ENCODE measurements at places on chromosomes 2 and 18. TPM values are rescaled to one million over a fixed set of nuclear protein-coding genes. Genes with fewer than 3 reads are reported as not detected.

MBD5 gene
- total RNA-seq = 40.8 TPM

DES gene
- 3.2 TPM for total RNA-seq

FMNL2 gene
- 39.3 TPM for total RNA-seq

GALNT14 gene
- total RNA-seq = 0.99 TPM

SCN7A gene
- 19.7 TPM for total RNA-seq

CD28 gene
- 0.99 TPM for total RNA-seq

IRS1 gene
- 15.5 TPM for total RNA-seq

FOXI3 gene
- total RNA-seq = not detected

GKN1 gene
- 2.8 TPM for total RNA-seq

CROCC2 gene
- total RNA-seq = not detected

BARD1 gene
- 3.1 TPM for total RNA-seq

HOXD13 gene
- total RNA-seq = not detected

EPG5 gene
- total RNA-seq = 25.2 TPM

LIPG gene
- total RNA-seq = 2.7 TPM

CRYGD gene
- not detected for total RNA-seq

GALR1 gene
- total RNA-seq = 1.3 TPM

RPRM gene
- 12.2 TPM for total RNA-seq

DNA sequence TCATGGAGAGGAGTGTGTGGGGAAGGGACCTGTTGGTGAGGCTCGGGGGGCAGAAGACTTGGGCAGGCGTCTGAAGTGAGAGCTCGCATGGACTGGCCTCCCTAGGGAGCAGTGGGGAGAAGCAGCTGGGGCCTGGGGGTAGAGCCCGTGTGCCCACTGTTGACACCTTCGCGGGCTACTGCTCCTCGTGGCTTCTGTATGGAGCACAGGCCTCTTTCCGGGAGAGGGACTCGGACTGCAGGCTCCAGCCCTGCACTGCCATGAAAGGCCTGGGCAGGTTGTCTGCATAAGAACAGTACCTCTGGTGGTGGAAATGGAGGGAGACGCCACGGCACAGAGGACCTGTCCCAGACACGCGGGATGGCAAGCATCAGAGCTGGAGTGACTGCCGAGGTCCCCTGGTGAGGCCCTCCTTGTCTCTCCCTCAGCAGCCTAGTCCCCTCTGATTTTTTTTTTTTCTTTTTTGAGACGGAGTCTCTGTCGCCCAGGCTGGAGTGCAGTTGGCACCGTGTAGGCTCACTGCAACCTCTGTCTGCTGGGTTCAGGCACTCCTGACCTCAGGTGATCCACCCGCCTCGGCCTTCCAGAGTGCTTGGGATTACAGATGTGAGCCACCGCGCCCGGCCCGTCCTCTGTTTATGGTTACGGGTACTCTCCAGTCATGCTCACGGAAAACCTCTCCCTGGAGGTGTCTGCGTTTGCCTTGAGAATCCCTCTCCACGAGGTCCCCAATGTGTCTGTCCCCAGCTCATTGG is 44.7 kb upstream of the PTMA start:
- no peak for DNase-seq

GRCh38 chr18:33898427-33898826 is 320.4 kb downstream of the ASXL3 start:
- DNase-seq = no peak

- peak; percentile 72 for DNase-seq
Measured at GRCh38 chr2:112749755-112750559, 14.5 kb downstream of the CKAP2L start.

DNA sequence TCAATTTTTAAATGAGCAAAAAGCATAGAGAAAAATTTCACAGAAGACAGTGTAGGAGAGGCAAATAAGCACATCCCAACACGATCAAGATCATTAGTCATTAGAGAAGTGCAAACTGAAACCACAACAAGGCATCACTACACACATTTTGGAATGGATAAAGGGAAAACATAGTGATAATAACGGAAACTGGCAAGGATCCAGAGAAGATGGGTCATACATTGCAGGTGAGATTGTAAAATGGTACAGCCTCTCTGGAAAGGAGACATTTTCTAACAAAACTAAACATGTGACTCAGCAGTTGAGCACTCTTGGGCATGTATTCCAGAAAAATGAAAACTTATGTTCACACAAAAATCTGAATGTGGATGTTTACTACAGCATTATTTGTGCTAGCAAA is 98.3 kb upstream of the TMEM17 start:
- no peak for DNase-seq

GRCh38 chr18:55794288-55795052 is 206.5 kb upstream of the TCF4 start:
- no peak for DNase-seq

DNA sequence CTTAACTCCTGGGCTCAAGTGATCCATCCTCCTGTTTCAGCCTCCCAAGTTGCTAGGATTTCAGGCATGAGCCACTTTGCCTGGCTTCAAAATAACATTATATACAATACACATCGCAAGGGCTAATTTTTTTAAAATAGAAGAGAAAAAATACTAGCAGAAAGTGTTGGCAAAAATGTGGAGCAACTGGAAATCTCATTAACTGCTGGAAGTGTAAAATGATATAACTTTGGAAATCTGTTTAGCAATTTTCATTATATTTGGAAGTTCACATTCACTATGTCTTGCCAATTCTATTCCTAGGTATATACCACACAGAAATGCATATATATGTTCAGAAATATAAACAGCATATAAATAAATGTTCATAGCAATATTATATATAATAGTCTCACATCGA is 55.1 kb upstream of the ZBTB14 start:
- no peak for DNase-seq

- DNase-seq = peak; percentile 87
Measured at GRCh38 chr2:11357428-11357972, 13.1 kb upstream of the ROCK2 start.

GRCh38 chr2:181847702-181848101 is 43.8 kb upstream of the ITPRID2 start:
- no peak for DNase-seq

DNA sequence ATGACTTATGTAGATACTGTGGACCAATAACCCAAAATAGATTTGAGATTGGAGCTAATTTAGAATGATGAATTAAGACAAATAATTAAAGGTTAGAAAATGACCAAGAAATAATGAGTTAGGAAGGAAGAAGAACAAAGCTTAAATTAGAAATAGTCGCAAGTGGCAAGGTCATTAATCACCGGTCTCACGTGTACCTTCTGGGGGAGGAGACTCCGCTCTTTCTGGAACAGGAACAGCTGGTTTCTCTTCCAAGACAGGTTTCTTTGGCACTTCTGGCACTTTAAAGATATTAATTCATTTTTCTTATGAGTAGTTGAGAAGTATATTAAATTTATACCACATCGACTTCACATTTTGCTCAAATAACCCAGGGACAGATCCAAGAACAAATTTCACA is 156.7 kb downstream of the TTN start:
- DNase-seq = no peak

DNA sequence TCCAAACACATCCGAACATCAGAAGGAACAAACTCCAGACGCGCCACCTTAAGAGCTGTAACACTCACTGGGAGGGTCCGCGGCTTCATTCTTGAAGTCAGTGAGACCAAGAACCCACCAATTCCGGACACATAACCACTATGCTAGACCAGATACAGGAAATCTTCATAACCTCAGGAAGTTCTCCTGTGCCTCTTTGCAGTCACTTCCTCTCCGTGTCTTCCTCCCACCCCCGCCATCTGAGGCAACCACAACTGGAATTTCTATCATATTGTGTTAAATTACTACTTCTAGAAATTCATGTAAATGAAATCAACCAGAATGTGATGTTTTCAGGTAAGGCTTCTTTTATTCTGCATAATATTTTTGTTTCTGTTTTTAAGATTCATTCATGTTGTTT is 631.0 kb upstream of the NXPH2 start:
- DNase-seq = no peak

DNA sequence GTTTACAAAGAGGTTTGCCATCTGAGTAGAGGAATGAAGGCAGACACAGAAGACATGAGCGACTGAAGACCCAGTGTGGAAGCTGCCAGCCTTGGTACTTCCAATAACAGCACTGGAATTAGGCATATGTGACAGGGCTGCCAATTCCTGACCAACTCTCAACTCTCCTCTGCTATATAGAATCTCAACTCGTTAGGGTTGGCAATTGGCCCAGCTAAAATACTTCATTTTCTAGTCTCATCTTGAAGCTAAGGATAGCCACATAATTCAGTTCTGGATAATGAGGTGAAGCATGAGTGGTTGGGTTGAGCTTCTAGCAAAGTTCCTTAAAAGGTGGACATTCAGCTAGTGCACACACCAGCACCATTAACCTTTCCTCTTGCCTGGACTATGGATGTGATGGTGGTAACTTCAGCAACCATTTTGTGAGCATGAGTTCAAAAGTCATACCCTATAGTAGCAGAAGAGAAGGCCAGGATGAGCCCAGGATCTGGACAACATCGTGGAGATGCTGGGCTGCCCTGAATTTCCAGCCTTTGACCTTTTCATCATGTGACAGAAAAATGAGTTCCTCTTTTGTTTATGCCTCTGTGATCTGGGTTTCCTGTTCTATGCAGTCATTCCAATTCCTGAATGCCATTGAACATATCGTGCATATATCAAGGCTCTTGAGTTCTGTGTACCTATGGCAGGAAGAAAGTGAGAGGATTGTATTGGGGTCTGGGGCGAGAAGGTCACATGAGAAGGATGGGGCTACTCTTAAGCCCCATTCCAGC is 68.1 kb upstream of the HAAO start:
- DNase-seq = no peak

- DNase-seq = no peak
Measured at GRCh38 chr18:22844628-22845027, 88.5 kb upstream of the RBBP8 start.

- DNase-seq = no peak
Measured at GRCh38 chr2:238492840-238493239, 66.1 kb downstream of the ASB1 start.

DNA sequence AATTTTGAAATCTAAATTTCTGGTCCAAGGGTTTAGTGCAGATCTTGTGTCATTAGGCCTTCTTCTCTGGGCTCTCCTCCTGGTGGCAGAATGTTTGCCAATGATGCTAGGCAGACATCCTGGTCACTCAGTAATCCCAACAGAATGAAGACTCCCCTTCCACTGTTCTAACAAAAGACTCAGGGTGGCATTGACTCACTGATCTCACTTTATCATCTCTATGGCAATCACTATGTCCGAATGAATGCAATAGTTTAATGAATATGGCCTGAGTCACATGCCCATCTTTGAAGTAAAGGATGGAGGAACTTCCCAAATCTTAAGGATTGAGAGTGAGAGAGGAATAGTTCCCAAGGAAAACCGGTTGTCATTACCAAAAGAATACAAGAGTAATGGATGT is 261.1 kb downstream of the KCNE4 start:
- DNase-seq = no peak

GRCh38 chr2:168961450-168962229 is 60.5 kb downstream of the G6PC2 start:
- DNase-seq = peak; percentile 59

- no peak for DNase-seq
Measured at GRCh38 chr2:194205568-194206227, 1451.3 kb upstream of the SLC39A10 start.

DNA sequence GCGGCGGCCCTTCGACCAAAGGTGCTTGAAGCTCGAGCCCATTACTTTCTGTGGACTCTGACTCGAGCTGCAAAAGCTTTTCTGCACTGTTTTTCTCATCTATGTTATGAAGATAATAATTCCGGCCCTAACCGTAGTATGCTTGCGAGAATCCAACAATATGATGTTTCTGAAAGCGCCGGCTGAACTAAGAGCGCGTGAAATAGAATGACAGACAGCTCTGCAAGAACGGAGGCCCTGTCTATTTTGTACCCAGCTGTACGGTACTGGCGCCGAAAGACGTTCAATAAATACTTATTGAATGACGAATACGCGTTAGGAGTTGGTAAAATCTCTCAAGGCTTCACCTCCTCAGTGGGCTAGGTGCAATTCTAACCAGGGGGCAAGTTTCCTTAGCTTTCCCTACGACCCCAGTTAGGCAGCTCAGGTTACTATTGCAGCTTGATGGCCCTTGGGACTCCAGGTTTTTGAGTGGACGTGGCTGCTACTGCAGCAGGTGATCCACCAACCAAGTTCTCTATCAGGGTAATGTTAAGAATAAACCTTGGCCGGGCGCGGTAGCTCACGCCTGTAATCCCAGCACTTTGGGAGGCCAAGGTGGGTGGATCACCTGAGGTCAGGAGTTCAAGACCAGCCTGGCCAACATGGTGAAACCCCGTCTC is 570 bp downstream of the SCRN3 start:
- DNase-seq = no peak

GRCh38 chr2:43328133-43328532 is 101.7 kb upstream of the ZFP36L2 start:
- no peak for DNase-seq

- no peak for DNase-seq
Measured at GRCh38 chr2:60735496-60736250, 20.4 kb upstream of the PAPOLG start.

GRCh38 chr2:101340141-101340551 is 31.6 kb upstream of the RNF149 start:
- DNase-seq = no peak

DNA sequence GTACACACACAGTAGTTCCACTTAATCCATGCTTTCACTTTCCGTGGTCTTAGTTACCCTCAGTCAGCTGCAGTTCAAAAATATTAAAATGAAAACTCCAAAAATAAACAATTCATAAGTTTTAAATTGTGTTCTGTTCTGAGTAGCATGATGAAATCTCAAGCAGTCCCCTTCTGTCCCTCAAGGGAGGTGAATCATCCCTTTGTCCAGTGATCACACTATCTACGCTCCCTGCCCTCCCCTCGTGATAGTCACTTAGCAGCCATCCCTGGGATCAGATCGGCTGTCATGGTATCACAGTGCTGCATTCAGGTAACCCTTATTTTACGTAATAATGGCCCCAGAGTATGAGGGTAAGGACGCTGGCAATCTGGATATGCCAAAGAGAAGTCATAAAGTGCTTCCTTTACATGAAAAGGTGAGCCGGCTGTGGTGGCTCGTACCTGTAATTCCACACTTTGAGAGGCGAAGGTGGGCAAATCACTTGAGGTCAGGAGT is 5.8 kb upstream of the RTN4 start:
- peak; percentile 83 for DNase-seq

- DNase-seq = no peak
Measured at GRCh38 chr18:63508596-63508995, 31.8 kb downstream of the SERPINB5 start.

- DNase-seq = no peak
Measured at GRCh38 chr2:18626256-18626668, 36.9 kb upstream of the NT5C1B start.

DNA sequence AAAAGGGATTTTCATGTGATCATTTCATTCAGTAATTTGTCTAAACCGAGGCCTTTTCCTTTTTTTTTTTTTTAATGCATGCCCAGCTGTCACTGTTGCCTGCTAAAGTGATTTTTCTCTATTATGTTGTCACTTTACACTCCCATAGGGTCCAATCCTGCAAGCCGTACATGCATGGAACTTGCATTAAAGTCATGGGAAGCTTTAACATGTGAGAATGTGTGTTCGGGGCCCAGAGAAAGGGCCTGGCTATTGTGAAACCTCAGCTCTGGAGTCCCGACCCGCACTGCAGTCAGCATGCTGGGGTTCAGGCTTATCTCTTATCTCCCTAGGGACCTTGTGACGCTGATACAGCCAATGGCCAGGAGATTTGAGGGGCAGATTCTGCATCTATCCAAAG is 474.6 kb downstream of the SLC4A3 start:
- DNase-seq = no peak

GRCh38 chr18:56869189-56869777 is 218.1 kb downstream of the WDR7 start:
- DNase-seq = peak; percentile 22

GRCh38 chr18:79498662-79499061 is 102.9 kb downstream of the NFATC1 start:
- DNase-seq = no peak

- no peak for DNase-seq
Measured at GRCh38 chr2:101399021-101399799, 11.9 kb upstream of the CREG2 start.

All from adrenal gland (tissue), 19 donors.